ENCODE measurements at places on chromosomes 6 and 20.

DNA sequence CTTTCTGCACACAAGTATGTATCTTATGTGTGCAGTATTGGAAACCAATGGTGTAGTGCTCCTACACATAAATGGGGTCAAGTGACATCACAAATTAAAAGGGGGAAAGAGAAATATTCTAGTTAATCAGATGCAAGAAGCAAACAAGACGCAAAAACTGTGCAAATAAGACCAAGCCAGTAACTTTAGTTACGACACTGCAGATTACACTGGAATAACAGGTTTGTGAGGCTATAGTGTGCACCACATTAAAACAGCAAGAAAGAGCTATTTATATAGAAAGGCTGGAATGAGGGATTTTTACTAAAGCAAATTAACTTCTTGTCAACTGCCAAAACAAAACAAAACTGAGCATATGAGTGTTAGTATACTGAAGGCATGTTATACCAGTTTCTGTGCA is 45.8 kb downstream of the NR2E1 start:
- no peak for DNase-seq

DNA sequence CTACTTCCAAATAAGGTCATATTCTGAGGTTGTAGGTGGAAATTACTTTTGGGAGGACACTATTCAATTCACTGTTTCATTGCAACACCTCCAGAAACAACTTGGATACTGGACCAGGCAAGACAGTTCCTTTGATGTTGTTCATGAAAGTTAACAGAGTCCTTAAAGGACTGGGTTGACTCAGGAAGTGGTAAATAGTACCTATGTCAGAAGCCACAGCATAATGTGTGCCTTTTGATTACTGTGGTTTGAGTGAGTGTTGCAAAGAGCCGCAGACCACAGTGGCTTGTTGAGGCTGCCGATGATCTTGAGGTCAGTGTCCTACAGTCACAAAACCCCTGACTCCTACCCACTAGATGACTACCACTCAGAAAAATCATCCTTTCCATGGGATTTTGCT is 10.9 kb downstream of the IL20RA start:
- peak; percentile 83 for DNase-seq

GRCh38 chr6:13289789-13290318 is 38.5 kb downstream of the TBC1D7 start:
- DNase-seq = no peak

DNA sequence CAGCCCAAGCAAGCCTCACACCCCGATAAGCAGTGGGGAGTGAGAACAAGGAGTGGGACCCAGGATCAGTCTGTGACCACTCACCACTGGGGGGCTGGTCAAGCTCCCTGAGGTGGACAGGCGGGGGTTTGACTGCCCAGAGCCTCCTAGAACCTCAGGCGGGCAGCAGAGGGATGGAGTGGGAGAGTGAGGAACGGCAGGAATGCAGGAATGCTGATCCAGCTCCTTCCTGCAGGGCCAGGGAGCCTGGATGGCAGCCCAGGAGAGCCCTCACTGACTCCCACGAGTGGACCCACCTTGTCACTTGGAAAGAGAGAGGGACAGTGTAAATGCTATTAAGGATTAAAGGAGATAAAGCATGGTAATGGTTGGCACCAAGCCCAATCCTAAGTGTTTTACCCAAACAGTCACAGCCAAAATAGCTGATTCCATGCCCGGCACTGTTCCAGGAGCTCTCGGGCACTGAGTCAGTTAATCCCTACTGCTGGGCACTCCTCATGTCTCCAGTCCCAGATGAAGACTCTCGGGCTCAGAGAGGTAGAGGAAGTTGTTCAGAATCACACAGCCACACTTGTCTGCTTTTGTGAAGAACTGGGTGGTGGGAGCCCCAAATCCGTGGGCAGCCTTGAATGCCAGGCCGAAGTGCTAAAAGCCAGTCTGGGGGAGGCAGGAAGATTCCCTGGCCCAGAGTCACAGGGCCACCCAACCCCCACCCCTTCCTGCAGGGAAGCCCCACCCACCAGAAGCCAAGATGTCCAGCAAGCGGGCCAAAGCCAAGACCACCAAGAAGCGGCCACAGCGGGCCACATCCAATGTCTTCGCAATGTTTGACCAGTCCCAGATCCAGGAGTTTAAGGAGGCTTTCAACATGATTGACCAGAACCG is 3.1 kb downstream of the MYL9 start:
- no peak for DNase-seq

DNA sequence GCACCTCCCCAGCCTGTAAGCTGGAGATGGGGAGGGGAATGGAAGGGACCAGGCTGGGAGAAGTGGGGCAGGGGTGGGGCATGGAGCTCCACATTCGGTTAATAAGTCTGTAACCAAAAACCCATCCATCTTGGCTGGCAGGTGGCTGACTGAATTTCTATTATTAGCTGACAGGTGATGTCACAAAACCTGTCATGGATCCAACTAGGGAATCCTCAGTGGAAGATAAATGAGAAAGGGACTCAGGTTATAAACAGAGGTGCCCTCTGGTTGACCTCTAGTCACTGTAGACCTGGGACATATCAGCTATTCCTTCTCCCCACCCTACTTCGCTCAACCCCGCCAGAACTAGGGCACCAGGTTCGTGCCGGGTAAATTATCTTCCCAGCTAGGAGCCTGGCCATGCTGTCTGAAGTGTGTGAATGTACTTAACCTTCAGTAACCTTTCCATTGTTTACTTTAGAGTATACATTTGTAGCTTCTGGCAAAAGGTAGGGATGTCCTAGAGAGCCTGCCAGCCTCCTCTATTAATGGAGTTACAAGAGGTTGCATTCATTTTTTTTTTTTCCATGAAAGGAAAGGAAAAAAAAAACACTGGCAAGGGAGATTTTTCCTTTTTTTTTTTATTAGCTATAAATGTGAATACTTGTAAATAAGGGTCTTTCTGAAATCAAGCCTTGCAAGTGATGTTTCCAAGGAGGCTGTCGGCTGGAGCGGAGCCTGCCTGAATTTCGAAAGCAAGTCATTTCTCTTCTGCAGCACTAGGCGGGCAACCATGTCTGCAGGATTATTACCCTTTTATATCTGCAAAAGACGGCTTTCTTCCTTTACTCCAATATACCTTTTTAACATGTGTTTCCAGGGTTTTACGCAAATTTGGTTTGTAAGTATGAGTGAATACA is 135.9 kb downstream of the TMEM242 start:
- DNase-seq = no peak

DNA sequence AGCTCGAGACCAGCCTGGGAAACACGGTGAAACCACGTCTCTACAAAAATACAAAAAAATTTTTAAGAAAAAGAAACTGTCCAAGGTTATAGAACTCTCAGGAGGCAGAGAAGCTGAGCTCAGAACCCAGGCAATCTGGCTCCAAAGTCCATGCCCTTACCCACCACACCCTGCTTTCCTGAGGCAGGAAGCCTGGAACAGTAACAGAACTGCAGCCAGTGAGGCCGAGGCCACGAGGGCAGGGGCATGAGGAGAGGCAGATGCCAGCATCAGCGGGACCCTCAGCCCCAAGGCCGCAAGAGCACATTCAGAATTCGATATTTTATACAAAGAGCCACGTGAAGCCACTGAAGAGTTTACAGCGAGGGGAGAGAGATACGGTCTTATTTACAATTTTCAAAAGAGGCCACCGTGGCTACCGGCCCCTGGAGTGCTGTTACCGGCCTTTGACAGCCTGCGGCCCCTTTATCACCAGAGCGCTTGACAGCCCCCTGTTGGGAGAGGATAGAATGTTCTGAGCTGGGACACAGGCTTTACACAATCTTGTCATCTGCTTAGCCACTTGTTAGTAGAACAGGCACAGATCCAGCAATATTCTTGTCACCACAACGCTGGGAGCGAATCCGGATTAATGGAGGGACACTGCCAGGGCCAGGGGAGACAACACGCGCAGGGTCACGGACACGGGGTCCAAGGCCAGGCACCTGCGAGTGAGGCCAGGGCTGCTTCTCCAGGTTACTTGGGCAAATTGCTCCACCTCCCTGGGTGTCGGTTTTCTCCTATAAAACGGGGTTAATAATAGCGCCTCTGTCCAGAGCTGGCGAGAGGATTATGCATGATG is 5.6 kb downstream of the SPATA2 start:
- DNase-seq = no peak

GRCh38 chr6:15593798-15594197 is 69.0 kb downstream of the DTNBP1 start:
- DNase-seq = no peak

DNA sequence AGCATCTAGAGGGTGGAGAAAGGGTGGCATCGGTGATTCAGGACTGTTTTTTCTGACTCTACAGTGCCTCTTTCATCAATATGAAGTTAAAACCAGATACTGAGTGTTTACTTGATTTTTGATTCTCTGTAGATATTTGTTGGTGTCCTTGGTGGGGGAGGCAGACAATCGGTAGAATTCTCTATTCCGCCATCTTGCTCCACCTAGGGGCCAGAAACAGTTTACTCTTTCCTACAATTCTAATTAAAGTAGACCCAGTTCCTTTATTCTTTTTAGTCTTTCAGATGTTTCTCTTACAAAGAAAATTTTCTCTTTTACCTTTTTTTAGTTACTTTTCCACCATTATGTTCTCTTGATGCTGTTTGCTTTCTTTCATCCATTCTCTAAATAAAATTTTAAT is 162.1 kb upstream of the RAB32 start:
- DNase-seq = no peak

DNA sequence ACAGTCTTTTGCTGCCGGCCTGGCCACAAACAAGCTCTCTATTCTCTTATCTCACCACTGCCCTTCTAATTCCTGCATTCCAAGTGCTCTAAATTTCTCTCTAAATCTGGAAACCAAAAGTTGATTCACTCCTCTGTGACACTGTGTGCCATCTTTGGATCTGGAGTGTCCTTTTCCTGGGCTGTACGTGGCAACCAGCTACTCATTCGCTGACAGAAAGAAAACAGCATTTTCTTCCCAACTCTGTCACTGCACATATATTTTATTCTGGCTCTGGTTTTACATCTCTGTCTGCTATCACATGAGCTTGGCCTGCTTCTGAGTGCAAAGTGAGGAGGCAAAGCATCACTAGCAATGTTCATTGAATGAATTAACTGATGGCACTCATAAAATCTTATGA is 397.2 kb upstream of the MAP3K7 start:
- no peak for DNase-seq

DNA sequence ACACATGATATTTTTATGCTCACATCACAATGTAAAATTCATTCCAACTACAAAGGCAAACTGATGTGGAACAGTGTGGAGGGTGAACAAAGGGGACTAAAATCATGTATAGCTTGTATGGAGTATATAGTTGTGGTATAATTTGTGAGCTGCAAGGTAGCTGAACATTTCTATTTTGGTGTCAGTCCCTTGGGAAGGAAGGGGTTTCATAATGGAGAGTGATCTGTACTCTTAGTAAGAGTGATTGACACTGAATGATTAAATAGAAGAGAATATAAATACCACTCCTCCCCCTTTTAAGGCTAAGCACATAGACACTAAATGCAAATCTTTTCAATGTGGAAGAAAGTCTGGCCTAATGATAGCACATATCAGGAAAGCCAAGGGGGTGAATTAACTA is 104.6 kb downstream of the POPDC3 start:
- no peak for DNase-seq

- DNase-seq = no peak
Observed at GRCh38 chr6:55674672-55675071, 95.7 kb upstream of the HMGCLL1 start.

- no peak for DNase-seq
Observed at GRCh38 chr6:169618526-169619490, 83.0 kb downstream of the WDR27 start.

GRCh38 chr6:90202156-90202555 is 94.5 kb downstream of the BACH2 start:
- DNase-seq = no peak

GRCh38 chr6:130913120-130913519 is 85.9 kb downstream of the SMLR1 start:
- DNase-seq = peak; percentile 33

DNA sequence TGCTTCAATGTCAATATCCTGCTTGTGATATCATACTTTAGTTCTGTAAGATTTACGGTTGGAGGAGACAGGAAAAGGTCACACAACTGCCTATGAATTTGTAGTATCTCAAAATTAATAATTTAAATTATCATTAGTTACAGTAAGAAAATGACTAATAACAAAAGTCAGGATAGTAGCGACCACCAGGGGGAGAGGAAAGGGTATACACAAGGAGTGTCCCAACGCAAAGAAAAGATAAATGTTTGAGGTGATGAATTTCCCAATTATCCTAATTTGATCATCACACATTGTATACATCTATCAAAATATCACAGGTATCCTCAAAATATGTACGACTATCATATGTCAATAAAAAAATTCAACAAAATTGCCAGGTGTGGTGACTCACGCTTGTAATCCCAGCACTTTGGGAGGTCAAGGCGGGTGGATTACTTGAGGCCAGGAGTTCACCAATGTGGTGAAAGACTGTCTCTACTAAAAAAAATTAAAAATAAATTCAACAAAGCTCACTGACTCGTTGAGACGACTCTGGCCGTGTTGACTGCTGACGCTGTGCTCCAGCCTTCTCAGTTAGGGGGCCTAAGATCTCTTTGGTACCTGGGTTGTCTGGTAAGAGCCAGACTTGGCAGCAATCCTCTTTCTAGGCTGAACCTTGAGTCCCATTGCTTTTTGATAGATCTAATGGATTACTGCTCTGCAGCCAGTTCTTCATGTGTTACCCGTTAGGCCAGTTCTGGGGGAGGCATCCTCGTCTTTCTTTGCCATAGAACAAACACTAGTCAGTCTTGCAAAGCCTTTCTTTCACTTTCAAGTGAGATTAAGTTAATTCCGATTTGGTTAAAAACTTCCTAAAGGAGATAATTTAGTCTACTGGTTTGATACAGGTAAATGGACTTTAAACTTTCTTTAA is 9.0 kb upstream of the OVOL2 start:
- no peak for DNase-seq

- DNase-seq = no peak
Observed at GRCh38 chr20:15867899-15868298, 705.3 kb downstream of the KIF16B start.

GRCh38 chr6:19851241-19852089 is 14.3 kb downstream of the ID4 start:
- DNase-seq = no peak

GRCh38 chr20:35523298-35523888 is 6.1 kb downstream of the C20orf173 start:
- DNase-seq = peak; percentile 44

DNA sequence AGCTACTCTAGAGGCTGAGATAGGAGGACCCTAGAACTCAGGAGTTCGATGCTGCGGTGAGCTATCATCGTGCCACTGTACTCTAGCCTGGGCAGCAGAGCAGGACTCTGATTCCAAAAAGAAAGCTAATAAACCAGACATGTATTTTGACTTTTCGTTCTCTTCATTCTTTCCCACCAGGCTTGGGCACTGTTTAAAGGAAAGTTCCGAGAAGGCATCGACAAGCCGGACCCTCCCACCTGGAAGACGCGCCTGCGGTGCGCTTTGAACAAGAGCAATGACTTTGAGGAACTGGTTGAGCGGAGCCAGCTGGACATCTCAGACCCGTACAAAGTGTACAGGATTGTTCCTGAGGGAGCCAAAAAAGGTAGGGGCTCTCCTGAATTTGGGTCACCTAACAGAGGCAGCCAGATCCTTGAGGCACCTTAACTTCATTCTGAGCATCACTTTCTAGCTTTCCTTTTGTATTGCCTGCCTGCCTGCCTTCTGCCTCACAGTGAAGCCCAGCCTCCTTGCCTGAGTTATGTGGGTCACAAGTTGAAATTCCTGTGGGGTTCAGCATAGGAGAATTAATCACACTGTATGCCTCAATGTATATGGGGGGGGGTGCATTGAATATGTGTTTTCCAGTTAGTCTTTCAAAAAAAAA is 3.2 kb downstream of the IRF4 start:
- no peak for DNase-seq

Measured in activated CD4-positive, alpha-beta memory T cell treated with anti-CD3 and anti-CD28 coated beads for 36 hours (primary cell).